ENCODE measurements at places on chromosomes 5 and 9.

- peak; percentile 71 for DNase-seq
Measured at GRCh38 chr9:87193925-87194868, 246.9 kb upstream of the GAS1 start.

DNA sequence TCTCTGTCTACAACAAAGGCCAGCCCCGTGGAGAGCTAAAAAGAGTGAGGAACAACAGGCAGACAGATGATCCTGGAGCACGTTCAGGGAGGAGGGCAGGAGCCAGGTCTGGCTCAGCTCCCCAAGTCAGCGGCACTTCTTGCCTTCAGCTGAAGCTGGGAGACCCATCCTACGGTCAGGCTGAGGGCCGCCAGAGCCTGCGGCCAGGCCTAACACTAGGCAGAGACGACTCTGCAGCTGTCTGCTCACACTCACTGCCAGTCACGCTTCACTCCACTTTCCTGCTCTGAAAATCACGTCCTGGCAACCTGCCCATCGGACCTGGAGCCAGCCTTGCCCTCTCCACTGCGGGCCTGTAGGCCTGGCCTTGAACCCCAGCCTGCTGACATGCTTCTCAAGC is 160.9 kb upstream of the LHFPL2 start:
- no peak for DNase-seq

DNA sequence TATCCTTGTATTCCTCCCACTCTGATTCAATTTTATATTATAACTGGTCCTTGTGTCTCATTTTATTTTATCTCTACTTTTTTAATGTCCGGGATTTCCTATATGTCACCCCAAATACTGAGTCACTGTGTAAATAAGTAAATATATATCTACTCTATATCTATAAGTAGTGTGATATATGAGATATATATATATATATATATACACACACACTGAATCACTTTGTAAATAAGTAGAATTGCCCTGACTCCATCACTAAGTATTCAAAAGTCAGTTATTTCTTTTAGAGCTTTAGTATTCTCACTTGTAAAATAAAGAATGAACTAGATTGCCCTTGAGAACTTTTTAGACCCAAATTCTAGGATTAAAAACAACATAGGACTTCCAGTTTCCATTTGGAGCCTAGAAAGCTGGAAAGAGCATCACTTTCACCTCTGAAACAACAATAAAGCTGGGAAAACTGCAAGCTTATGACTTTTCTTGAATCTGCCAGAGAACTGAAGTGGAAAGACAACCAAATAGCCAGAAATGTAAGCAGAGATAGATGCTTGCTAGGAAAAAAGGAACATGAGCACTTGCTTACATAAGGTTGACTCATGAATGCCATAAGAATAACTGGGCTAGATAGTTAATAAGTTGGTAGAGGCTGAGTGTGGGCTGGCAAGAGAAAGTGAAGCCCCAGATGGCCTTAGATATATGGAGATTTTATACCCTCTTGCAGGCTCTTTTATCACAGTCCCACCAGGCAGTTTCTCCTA is 171.1 kb upstream of the TLX3 start:
- DNase-seq = no peak

GRCh38 chr9:89958086-89958485 is 353.3 kb downstream of the GADD45G start:
- no peak for DNase-seq

DNA sequence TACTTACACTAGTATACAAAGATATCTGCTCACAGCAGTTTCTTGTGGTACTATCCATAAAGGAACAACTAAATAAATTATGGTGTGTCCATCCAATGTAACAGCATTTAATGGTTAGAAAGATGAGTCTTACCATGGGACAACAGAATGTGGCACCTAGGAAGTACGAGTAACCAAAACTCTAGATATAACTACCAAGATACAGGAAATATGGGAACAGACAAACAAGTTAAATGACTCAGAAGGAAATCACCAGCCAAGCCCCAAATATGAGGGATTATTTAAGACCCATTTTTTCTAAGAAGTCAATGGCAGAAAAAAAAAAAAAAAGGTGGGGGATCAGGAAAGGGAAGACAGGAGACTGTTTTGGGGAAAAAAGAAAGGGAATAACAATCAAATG is 294.8 kb downstream of the PRELID2 start:
- no peak for DNase-seq

DNA sequence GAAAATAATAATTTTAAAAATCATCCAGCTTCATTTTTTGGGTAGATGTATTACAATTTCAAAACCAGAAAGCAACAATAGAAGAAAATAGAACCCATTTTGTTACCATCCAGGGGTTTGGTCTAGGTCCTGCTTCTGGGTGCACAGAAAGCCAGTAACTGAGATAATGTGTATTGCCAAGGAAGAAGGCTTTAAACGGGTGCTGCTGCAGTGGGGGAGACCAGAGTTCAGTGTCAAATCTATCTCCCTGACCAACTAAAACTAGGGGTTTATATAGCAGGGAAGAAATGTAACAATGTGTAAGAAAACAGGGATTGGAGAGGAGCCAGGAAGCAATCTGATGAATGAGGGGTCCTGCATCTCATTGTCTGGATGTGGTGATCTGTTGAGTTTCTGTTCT is 17.5 kb upstream of the MPDZ start:
- DNase-seq = no peak

DNA sequence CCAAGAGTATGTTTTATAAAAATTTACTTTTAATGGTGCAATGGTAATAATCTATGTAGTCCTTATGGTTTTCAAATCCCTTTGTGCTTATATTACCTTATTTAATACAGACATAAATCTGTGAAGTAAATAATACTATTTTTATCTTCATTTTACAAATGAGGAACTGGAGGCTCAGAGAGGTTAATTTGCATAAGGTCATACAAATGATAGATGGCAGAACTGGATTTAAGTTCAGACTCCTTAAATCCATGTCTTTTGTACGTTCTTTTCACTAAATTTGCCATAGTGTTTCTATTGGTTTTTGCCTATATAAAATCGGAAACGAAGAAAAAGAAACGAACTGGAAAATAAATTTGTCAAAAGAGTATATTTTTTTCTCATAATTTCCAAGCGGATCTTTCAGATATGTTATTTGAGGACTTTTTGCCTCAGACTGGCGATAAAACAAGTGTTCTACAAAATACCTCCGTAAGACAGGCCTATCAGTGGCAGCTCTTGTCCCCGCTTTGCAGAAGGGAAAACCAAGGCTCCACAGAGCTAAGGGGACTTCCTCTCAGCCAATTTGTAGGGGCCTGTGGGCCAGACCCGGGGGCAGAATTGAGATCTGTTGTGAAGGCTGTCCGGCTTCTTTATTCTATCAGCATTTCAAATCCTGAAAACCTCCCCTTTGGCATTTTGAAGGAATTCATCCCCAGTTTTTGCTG is 1.1 kb upstream of the TNFAIP8 start:
- no peak for DNase-seq

GRCh38 chr5:5191906-5192305 is 51.8 kb downstream of the ADAMTS16 start:
- DNase-seq = no peak

GRCh38 chr5:133397990-133398645 is 214.2 kb downstream of the FSTL4 start:
- no peak for DNase-seq

DNA sequence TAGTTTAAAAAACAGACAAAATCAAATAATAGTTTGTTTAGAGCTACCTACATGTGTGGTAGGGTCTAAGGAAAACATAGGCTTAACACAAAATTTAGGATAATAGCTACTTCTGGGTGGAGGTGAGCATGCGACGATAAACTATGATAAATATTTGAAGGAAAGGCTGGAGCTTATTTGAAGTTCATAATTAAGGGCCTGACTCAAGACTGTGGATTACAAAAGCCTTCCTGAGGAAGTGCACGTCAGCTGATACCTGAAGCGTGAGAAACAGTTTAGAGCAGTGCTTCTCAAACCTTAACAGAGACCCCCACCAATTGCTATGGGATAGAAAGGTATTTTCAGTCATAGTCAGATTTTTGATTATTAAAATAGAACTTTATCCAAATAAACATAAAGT is 20.4 kb upstream of the UBLCP1 start:
- peak; percentile 66 for DNase-seq

DNA sequence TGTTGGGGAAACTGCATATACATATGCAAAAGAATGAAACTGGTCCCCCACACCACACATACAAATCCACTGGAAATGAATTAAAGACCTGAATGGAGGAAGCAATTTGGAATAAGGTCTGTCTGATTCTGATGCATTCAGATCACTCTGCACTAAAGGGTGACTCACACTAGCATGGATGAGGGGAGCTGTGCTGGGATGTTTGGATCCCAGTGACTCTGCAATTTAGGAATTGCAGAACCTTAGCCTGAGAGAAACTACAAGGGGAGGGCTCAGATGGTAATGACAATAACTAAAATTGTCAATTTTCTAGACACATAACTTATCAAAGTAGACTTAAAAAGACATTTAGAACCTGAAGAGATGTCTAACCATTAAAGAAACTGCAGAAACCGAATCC is 312.0 kb downstream of the CDK5RAP2 start:
- DNase-seq = no peak

GRCh38 chr9:115306865-115307264 is 188.9 kb upstream of the TNC start:
- no peak for DNase-seq

GRCh38 chr5:150279330-150280020 is 10.1 kb downstream of the CAMK2A start:
- no peak for DNase-seq

GRCh38 chr9:135906291-135907005 is 898 bp downstream of the CAMSAP1 start:
- DNase-seq = peak; percentile 54

GRCh38 chr9:76586390-76587314 is 127.7 kb downstream of the GCNT1 start:
- DNase-seq = no peak
